ENCODE measurements at places on chromosomes 7 and 10.

DNA sequence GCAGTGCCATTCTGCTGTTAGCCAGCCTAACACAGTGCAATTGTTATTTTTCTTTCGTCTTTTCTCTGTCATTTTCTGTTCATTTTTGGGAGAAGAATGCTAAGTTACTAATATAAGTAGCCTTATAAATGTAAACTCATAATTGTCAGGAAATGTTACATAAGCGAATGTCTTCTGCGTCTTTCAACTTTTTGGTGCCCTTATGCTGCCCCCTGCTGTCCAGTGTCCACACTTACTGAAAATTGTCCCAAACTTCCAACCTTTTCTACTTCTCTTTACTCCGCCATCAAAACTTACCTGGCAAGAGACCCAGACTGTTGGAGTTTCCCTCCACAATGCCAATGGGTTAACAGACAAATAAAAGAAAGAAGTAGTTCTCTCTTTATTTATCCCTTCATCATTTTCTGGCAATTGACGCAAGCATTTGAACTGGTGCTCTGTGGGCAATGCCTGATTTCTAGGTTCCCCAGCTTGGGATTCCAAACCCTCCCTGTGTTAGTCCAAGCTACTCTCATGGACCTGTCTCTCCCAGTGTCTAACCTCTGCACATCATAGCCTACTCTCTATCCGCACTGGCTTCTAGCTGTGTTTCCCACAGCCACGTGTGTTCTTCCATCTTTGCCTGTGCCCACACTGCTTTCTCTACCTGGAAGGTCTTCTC is 21.0 kb upstream of the EPC1 start:
- peak; percentile 67 for DNase-seq

DNA sequence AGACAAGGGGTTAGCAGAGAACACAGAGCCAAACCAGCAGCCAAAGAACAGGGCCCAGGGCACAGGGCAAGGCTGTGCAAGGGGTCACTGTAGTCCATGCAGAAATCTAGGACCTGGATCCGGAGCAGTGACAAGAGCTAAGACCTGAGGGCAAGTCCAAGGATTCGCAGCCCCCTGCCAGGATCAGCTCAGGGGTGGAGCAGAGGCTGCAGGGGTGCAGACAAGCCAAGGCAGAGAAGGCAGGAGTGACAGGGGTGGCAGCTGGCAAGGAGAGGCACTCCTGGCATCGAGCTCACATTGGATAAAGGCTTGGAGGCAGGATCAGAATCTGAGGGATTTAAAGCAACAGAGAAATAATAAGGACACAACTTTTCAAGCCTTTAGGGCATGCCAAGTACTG is 80.7 kb upstream of the NANOS1 start:
- no peak for DNase-seq

DNA sequence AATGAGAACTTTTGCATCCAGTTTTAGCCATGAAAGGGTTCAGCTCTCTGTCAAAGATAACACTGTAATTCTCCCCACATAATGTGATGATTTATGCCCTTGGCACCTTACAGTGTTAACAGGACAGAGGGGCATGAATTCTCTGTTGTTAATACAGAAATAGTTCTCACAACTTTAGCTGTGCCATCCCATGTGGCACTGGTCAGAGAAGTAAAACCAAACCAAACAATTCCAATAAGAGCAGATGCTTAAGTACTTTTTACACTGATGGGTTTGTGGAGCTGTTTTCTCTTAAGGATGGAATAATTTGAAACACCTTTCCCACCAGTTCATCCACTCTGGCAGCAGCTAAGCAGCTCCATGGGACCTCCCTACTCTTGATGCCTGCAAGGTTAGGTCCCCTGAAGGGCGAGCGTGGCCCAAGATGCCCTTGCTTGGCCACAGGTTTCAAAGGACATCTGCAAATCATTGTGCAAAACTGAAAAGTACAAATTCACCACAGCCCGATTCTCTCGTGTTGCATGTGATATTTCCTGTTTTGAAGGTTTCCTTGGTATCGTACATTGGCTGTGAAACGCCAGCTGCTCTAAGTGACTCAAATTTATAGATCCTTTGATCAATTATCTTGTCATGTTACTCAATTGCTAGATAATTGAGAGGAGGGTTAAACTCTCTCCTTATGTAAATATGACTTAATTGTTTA is 82.5 kb upstream of the CREB5 start:
- DNase-seq: no peak

DNA sequence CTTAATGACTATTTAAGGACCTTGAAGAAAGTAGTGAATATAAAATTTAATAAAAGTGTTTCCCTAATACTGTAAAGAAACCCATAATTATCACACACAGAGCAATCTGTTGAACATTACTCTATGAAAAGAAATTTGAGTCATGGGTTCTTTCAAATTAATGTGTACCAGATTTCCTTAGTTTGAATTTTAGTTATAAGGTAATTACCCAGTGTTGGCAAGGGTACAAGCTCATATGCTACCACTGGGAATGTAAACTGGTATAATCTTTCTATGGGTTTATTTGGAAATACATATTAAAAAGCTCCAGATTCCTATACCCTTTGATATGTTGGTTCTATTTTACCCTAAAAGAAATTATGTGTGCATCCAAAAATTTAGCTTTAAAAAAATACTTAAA is 22.9 kb downstream of the PANK1 start:
- no peak for DNase-seq

GRCh38 chr7:37394158-37394557 is 54.5 kb downstream of the ELMO1 start:
- no peak for DNase-seq

- no peak for DNase-seq
These were observed 187.7 kb upstream of the KLF6 start for GRCh38 chr10:3972460-3973301.

DNA sequence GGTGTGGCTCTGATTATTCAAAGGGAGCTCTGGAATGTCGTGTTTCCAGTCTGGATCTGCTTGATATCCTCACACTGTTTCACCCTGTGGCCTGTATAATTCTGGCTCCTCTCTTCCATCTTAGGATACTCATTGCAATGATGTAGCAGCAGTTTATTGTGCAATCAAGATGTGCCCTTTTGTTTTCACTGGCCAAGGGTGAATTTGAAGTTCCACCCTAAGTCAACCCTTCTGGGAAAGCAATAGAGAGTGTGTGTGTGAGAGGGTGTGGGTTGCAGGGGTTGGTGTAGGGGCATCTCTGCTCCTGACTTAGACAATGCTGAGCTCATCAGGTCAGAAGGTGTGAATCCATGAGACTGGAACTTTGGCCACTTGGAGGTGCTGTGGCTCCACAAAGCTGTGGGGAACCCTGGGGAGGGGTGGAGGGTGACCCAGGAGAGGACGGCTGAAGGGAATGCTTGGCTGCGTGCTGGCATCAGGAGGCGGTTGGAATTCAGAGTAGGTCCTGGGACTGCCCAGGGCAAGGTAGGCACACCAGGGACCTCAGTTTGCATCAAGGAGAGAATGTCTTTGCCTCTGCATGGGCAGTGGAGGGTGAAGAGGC is 118.0 kb upstream of the PRSS58 start:
- no peak for DNase-seq

DNA sequence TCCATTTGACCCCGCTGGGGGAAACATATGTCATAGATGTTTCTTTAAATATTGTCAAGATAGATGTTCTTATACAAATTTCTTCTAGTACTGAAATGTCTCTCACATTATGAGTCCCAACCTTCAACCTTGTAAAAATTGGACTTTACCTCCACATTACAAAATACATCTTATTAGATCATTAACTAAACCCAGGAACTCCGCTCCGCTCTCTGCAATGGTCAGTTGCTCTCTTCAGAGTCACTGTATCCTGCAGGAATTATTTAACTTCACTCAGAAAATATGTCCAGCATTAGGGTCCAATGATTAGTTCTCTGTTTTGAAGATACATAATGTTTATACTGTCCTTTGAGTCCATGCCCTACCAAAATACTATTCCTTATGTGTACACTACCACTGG is 8.5 kb upstream of the AKR1D1 start:
- no peak for DNase-seq

- no peak for DNase-seq
These were observed 33.5 kb upstream of the ADAM12 start for GRCh38 chr10:126421756-126422256.

GRCh38 chr10:1210667-1211066 is 154.5 kb downstream of the WDR37 start:
- DNase-seq: no peak

GRCh38 chr7:88546808-88547207 is 212.7 kb upstream of the ZNF804B start:
- no peak for DNase-seq

- no peak for DNase-seq
These were observed 52.1 kb upstream of the NME8 start for GRCh38 chr7:37796138-37796775.

- DNase-seq: no peak
These were observed 105.0 kb downstream of the PHTF2 start for GRCh38 chr7:77903597-77903996.

DNA sequence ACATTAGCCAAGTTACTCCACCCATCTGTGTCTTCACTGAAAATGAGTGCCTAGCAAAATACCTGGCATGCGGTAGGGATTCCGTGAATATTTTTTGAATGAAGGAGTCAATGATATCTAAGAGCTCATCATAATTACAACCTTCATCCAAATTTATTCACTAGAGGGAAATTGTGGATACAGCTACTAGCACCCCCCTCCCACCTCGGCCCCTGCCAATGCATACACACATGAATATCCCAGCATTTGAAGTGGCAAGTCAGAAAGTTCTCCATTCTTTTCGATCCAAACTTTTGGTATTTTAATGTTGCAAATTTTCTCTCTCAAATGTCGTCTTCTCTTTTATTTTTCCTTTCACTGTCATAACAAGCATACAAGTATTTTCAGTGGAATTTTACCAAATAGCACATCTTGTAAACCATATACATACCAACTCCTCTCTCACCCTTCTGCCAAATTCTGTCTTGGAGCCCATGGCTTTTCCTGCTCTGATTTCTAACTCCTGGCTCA is 164.3 kb downstream of the GRID1 start:
- no peak for DNase-seq

DNA sequence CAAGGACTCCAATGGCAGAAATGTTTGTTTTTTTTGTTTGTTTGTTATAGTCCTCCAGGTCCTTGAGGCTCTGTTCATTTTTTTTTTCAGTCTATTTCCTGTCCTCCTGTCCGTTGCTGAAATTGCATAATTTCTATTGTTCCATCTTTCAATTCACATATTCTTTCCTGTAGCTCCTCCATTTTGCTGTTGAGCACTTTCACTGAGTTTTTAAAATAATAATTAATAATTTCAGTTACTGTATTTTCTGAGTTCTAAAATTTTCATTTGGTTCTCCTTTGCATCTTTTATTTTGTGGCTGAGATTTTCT is 202.3 kb upstream of the AGR3 start:
- no peak for DNase-seq

DNA sequence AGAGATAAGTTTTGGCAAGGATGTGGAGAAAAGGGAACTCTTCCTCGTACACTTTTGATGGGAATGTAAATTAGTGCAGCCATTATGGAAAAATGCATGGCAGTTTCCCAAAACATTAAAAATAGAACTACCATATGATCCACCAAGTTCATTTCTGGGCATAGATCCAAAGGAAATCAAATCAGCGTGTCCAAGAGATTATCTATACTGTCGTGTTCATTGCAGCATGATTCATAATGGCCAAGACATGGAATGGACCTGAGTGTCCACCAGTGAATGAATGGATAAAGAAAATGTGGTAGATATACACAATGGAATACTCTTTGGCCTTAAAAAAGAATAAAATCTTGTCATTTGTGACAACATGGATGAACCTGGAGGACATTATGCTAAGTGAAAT is 70.3 kb upstream of the RSU1 start:
- DNase-seq: no peak

DNA sequence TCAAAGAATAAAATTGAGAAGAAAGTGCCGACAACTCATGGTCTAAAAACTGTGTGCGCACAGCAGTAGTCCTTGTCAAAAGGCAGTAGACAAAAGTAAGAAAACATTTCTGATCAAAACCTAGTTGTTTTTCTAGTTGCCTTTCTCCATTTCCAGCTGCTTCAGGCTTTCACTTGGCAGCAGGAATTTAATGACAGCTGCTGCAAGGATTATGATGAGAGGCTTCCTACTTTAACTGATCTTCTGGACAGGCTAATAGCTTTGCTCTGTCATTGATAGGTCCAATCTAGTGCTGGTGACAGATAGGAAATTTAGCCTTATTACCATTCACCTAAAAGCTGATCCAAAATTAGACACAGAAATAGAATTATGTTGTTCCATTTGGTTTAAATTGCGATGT is 110.7 kb upstream of the SEMA3C start:
- no peak for DNase-seq

DNA sequence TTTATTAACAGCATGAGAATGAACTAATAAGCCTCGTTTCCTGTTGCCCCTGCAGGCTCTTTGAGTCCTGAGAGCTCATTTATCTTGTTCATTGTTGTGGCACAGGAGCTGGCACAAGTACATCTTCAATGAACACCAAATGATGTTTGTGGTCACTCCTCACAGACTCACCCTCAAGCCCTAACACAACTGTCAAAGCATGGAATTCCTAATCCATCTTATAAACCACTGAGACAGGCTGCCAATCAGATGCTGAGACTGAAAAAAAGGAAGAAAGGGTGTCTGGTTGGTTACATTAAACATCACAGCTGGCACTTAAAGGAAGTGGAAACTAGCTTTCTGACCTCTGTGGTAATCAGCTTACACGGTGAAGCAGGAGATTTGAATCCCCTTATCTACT is 7.7 kb upstream of the CCDC172 start:
- DNase-seq: no peak

GRCh38 chr7:13496976-13497375 is 492.5 kb downstream of the ETV1 start:
- DNase-seq: no peak

DNA sequence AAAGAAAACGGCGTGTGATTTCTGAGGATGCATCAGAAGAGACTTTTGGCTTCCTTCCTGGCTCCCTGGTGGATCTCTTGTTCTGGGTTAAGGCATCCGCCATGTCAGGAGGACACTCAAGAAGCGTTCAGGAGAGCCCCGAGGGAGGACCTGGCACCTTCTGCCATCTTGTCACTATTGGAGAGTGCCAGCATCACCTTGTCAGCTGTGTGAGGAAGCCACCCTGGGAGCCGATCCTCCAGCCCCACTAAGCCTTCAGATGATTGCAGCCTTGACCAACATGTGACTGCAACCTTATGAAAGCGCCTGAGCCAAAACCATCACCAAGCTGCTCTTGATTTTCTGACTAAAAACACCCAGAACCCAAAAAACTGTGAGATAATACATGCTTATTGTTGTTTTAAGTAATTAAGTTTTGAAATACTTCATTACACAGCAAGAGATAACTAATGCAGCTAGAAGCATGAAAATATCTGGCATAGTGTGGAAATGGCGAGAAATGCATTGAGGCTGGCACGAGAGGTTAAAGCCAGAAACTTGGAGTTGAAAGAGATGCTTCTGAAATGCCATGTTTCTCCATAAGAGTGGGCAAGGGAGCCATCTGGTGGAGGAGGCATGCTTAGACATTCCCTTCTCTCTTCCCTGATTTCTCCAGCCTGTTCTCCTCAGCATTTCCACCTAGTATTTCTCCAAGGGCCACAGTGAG is 5.4 kb upstream of the ZFYVE27 start:
- peak; percentile 74 for DNase-seq

DNA sequence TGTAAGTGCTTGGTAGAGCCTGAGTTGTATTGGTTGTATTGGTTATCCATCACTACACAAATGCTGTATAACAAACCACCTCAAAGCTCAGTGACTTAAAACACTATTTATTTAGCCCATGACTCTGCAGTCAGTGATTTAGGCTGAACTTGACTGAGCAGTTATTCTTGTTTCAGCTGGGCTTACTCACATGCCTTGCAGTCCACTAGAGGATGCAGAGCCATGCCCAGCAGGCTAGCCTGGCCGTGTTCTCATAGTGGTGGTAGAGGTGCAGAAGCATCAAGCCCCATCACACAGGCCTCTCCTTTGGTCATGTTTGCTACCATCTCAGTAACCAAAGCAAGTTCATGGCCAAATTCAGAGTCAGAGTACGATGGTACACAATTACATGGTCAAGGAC is 43.9 kb downstream of the LUC7L2 start:
- no peak for DNase-seq

All from neural crest cell (in vitro differentiated cells).